Right forelimb (tissue), 1 donor: ENCODE measurements at places on chromosomes 16 and 17.

DNA sequence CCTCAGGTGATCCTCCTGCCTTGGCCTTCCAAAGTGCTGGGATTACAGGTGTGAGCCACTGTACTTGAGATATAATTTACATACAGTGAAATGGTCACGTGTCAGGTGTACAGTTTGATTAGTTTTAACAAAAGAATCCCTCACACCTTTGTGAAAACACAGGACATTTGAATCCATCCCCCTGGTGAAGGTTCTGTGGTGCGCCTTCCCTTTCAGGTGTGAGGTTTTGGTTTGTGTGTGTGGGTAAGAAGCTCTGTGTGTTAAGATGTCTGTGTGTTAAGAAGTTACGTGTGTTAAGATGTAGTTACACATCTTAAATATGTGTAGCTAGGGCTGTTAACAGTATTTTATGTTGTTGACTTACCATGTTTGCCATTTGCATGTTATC, 4.4 kb downstream of the SEC14L1 start:
- no peak for DNase-seq

DNA sequence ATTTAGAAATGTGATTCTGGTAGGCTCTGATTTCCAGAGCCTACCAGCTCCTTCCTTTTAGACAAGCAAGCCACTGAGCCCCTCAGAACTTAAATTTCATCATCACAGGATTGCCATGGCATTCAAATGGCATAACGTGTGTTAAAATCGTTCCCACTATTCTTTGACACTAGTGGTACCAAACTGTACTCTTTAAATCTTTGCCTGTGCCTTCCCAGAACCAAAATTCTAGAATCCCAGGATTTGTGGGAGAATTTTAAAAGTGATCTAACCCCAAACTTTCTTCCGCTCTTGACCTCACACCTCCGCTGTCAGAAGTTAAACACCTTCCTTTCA, 287 bp upstream of the INTS2 start:
- no peak for DNase-seq

DNA sequence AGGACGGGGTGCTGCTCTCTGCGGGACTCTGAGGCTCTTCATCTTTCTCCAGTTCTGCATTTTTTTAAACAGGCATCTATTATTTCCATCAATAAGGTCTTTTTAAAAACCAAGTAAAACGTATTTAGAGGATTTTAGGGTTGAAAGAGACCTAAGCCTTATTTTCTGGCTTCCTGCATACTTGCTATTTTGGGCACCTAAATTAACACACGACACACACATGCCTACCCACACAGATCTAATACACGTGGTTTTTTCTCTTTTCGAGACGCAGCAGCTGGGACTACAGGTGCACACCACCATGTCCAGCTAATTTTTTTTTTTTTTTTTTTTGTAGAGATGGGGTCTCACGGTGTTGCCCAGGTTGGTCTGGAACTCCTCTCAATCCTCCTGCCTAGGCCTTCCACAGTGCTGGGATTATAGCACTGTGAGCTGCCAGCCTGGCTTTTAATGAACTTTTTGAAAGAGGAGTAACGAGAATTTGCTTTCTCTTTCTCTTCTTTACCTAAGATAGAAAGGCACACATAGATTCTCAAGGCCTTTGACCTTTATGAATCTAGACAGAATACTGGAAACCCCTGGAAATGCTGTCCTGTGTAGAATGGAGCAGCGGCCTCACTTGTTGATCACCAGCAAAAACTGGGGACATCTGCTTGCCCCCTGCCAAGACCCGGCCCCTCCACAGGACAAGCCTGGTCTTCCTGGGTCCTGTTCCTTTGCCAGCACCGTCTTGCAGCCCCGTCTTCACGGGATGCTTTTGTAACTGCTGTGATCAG, 13.8 kb downstream of the DNAAF8 start:
- no peak for DNase-seq

DNA sequence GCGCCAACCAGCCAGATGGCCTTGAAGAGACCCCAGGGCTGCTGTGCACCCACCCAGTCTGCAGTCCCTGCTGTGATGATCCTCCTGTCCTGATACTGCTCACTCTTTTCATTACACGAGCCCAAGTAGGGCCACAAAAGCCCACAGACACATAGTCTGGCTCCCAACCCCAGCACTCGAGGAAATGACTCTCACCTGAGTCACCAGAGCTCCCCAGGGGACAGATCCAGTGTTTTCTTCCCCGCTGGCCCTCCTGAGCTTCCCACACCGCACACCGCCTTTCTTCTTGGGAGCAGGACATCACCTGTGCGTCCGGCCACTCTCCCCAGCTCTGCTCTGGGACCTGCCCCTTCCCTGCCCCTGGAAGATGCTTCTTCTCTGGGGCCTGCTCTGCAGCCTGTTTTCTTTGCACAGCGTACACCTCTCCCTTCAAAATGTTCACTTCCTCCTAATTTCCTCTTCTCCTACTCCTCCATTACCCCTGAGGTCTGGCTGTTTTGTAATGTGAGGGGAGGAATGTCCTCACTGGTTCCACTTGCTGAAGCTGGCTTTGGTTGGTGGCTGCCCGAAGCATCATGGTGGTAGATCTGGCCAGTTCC, 2.0 kb upstream of the SCN4A start:
- no peak for DNase-seq

DNA sequence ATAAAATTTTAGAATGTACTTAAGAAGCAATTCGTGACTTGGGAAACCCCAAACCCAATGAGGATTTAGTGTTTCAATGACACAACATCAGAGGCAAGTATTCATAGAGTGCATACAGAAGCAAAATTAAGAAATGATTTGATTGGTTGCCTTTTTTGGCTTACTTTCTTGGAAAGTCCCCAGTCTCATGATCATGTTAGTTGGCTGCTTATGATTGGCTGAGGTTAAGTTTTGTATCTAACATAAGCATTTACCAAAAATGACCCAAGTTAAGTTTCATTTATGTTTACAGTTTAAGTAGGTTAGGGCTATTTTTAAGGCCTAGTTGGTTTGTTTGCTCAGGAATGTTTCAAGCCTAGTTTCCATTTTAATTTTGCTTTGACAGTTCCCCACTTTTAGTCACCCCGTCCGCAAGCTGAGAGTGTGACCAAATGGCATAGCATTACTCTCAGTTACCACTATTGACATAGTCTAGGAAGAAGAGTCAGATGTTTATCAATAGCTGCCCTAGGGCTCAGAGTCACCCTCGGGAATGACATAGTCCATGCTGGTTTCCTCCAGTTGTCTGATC, 36.2 kb downstream of the DGKE start:
- no peak for DNase-seq

DNA sequence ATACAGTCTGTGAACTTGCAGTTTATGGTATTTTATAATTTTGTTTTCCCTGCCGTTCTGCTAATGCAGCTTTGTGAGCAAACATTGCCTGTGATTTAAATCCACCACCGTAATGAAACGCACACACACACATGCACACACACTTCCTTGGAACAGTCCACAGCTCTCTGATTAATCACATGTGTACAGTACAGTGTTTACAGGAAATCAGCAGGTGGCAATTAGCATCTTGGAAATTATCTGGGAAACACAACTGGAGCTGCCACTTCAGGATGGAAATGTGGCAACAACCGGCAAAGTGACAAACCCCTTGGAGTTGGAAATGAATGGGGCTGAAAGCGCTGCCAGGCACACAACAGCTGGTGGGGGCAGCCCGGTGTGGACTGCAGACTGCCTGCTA, 12.9 kb upstream of the ZKSCAN2 start:
- DNase-seq = no peak

- DNase-seq = no peak
These were observed 28.7 kb upstream of the ATF7IP2 start for GRCh38 chr16:10356870-10357842.

- no peak for DNase-seq
These were observed 45.4 kb downstream of the BAHCC1 start for GRCh38 chr17:81440511-81441244.

DNA sequence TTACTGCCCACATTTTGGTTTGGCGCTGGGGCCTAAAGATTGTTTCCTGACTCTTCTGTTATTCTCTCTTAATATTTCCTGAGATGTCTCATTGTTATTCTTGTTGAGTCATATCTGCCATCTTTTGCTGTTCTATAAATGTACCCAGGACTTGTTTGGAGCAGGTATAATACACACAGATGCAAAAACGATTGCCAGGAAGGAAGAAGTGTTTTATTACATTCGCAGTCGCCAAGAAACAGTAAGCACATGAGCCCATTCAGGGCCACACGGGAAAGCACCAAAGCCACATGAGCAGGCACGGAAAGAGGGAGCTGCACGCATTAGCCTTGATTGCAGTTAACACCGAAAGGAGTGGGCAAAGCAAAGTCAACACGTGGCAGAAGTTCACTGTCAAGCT, 70.2 kb downstream of the ARHGAP44 start:
- no peak for DNase-seq

GRCh38 chr17:58111676-58112075, 28.5 kb downstream of the DYNLL2 start:
- no peak for DNase-seq

DNA sequence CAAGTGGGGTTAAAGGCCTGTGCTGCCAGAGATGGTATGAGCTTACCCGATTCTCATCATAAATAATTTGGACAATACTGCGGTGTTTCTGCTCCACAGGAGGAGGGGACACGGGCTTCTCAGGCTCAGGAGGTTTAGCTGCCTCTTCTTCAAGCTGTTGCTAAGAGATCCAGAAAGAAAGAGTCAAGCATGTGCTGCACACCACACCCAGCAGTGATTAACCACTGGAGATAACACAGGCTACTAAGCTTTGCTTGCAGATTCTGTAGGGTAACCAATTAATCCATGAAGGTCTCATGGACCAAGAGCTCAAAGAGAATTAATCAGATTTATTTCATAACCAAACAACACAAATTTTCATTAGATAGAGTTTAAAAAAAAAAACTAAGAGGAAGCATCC, 56.6 kb downstream of the NCOR1 start:
- DNase-seq = no peak

DNA sequence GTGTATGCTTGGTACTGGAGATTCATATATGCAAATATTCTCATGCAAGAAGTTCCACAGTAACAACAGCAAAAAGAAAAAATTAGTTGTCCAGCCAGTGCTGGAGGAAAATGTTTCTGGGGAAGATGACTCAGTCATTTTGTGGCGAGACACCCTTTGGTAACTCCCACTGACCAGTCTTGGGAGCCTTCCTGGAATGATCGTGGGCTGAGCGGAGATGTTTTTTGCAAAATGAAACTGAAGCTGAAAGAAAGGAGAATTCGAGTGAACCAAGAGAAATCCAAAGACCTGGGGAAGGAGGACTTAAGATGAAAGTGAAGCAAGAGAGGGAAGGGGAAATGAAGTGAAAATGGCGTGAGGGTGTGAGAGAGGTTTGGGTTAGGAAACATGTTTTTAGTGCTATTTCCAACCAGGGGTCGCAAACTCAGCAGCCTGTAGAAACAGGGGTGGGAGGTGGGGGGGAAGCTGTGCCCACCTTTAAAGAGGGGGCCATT, 5.2 kb downstream of the ITPRIPL2 start:
- DNase-seq = peak; percentile 63

DNA sequence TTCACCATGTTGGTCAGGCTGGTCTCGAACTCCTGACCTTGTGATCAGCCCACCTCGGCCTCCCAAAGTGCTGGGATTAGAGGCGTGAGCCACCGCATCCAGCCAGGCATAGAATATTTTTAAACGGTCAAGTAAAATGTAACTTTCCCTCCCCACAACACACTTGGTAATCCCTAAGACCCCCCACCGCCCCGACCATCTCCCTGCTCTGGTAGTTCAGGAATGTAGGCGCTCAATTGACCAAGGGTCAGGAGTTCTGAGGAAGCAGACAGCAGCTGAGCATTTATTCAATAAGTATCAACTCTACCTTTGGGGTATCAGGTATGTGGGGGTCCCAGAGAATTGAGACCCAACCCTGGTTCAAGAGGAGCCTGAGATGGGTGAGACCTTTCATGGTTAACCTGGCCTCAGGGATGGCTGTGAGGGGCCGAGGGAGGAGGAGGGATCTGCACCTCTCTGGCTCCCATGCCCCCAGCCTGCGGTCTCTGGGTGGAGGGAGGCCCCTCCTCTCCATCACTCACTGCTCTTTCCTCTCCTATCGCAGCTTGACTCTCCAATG, 48.4 kb upstream of the TOB1 start:
- no peak for DNase-seq

- no peak for DNase-seq
These were observed 32.9 kb downstream of the BAHCC1 start for GRCh38 chr17:81428121-81428515.

GRCh38 chr16:85913688-85914422, 14.9 kb downstream of the IRF8 start:
- DNase-seq = no peak
